NCI-H345 (cell line): ENCODE measurements at places on chromosomes 5 and 9.

DNA sequence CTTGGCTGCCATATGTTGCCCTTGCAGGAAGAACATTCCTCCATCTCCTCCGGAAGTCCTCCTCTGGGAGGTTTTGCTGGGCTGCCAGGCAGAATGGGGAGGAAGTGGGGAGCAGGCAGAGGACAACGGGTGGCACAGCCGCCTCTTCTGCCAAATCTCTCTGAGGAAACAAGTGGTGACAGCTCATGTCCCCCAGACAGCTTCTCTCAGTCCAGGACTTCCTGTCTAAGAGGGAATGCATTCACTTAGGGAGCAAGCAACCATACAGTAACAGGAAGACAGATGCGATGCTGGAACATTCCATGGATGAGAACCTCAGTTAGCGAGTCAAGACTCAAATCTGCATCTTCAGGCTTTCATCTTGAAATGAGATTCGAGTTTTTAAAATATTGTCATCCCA, 701.0 kb downstream of the SEMA5A start:
- no peak for DNase-seq

DNA sequence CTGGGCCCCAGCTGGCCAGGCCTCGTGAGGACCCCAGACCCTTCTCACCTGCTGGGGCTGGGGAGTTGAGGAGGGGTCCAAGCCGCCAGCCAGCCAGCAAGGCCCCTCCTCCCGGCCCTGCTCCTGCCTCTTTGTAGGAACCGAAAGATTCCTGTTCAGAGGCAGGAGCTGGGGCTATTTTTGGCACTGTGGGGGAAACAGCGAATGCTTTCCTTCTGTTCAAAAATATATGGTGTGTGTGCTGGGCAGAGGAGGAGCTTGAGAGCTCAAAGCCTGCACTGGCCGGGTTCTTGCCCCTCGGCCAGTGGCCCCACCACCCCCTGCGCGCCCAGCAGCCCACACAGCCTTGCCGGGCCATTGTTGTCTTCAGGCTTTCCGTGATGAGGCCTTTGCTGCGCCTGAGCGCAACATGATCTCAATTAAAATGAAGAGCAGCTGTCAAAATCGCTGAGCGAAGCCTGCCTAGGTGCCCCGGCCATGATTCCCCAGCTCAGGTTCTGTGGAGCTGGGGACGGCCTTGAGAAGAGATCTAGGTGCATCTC, 13.4 kb downstream of the NCS1 start:
- no peak for DNase-seq

DNA sequence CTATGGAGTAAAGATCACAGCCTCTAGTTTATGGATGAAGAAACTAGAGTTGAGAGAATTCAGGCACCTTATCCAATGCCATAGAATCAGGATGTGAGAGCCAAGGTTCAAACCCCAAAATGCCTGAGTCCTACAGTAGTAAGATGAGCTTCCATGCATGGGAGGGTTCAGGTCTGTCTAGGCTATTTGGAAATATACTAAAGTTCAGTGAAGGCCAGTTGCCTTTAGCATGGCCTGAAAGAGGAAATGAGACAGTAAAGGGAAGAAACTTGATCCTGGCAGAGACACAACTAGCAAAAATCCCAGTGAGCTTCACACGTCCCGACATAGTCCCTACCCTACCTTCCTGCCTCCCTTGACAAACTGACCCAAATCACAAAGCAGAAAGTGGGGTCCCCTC, 317.0 kb downstream of the RASEF start:
- DNase-seq: no peak

GRCh38 chr9:69768716-69769115, 8.9 kb upstream of the PTAR1 start:
- DNase-seq: no peak

DNA sequence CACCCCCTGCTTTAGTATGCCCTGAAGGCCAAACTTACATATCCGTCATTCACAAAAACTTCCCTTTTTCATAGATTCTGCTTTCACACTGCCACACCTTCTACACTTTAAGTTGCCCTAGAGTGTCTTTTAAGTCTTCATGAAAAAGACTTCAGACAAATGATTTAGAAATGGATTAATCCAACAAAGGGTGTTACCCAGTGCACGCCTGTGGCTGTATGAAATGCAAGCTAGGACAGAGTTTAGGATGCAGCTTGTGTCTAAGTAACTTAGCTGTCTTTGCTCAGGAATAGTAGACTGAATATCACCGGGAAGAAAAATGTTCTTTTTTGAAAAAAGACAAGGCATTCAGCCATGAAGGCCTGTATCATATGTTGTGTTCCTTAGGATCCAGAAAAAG, 210.0 kb downstream of the MPDZ start:
- no peak for DNase-seq

DNA sequence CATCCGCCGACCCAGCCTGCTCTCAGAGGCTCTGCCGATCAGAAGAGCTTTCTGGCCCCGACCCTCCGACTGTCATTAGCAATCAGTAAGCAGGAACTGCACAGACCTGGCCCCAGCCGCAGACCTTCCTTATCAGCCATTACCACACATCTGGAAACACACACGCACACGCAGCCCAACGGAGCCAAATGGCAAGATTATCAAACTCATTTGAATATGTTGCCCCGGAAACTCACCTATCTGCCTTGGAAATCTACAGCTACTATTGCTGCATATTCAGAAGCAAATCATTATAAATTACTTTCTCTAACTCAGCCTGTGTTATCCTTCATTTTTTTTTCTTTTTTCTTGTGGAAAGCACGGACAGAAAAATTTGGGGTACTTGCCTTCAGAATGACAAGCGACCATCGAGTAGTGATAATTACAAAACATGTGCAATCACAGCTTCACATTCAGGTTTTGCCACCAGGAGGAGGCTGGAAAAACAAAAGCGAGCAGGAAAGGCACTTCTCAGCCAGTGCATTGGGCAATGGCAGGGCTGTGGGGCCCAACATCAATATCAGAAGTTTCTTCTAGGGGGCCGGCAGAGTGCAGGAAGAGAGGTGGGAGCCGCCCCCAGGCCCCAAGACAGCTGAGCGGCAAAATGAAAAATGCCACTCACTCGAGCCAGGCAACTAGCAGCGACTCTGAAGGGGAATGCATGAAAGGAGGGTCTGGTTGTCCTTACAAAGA, 122.3 kb downstream of the VAV2 start:
- DNase-seq: no peak

- DNase-seq: no peak
Observed at GRCh38 chr5:351921-352245, 30.4 kb downstream of the AHRR start.

- DNase-seq: no peak
Observed at GRCh38 chr9:112422417-112423148, 42.7 kb downstream of the HSDL2 start.

DNA sequence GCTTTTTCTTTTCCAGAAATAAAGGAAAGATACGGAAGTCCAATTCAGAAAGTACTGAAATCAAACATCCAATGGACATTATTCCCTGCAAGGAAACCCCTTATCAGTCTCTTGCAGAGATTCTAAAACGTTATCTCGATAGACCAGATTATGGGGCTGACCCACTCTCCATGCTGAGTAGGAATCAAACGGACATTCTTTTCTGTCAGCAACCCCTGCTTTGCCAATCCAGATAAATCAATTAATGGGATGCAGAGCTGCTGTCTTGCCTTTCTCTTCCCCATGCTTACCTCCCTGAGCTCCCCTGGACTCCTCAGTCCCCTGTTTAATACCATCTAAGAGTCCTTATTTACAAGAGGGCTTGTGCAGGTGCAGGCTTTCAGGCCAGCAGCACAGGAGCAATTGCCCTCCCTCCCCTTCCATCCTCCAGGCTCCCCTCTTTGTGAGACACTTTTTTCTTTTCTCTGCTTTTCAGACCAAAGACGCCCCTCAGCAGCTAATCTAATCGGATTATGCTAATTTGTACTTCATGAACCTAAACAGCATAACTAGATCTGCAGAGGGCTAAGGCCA, 14.2 kb downstream of the TAL2 start:
- no peak for DNase-seq

- DNase-seq: no peak
Observed at GRCh38 chr5:72488756-72489155, 18.5 kb downstream of the ZNF366 start.

DNA sequence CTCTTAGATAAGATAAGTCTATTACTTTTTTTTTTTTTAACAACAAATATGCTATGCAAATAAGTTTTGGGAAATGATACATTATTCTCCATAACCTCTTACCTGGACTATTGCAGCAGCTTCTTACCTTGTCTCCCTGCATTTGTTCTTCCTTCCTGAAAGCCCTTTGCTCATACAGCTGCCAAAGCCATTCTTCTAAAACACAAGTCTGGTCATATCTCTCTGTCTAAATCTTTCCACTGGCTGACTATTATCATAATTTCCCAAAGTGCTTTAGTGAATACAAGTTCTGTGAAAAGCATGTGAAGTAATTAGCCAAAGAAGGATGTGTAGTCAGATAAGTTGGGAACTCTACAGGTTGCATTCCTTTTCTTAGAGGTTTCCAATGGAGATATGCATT, 115.4 kb upstream of the CNTLN start:
- no peak for DNase-seq

DNA sequence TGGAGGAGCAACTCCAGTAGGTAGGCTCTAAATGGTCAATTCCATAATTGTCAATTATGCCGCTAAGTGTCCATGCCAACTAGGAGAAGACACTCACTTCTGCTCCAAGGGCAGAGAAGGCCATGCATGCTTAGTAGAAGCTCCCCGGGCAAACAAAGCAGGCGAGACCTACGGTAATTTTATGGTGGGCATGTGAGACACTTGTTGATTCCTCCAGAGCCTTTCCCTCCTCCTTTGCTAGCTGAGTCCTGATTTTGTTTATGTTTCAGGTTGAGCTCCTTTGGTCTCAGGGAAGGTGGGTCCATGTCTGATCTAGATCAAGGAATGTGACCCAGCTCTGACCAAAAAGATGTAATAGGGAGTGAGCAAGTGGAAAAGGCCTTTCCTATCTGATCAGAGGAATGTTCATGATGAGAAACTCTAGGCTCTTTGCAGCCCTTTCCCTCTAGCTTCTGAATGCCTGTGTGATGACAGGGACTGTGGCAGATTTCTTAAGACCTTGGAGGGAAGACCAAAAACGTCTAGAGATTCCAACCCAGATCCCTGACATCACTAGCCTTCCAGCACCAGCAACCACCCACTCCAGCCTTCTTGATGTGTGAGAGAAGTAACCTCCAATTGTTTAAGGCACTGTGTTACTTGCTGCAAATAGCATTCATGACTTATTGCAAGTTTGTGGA, 7.7 kb upstream of the CPEB4 start:
- DNase-seq: no peak

- no peak for DNase-seq
Observed at GRCh38 chr5:134258896-134259295, 33.0 kb upstream of the PPP2CA start.

DNA sequence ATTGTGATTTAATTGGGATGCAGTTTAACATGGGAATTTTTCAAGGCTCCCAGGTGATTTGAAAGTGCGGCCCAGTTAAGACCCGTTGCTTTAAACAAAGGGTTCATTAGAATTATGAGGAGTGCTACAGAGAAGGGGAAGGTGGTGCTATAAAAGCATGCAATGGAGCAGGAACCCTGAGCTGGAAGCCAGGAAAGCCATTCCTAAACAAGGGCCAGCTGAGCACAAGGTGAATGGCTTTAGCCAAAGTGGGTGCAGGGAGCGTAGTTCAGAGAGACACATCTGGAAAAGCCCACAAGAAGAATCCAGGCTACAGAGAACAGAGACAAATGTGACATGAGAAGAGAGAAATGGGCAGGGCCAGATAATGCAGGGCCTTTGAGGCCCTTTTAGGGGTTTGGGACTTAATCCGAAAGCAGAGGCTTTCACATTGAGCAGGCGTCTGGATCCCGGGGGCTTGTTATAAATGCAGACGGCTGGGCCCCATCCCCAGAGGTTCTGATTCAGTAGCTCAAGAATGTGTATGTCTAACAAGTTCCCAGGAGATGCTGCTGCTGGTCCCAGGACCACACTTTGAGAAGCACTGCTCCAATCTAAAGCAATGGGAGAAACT, 138.1 kb upstream of the WWC1 start:
- DNase-seq: no peak

DNA sequence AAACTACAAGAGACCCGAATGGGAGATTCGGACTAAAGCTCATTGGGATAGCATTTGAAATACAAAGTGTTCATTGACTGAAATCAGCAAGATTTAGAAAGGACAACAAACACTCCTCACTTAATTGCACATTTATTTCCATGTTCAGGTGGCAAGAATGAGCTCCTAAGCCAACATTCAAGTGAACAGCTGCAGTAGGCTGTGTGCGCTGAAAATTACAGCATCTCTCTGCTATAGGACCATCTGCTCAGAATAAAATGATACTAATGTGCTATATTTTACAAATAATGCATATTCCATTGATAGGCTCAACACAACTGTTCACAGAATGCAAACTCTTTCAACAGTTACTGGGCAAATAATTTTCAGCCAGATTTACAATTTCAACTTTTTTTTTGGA, 61.8 kb downstream of the ELAVL2 start:
- no peak for DNase-seq

- DNase-seq: no peak
Observed at GRCh38 chr5:72134226-72134899, 27.1 kb downstream of the MAP1B start.

DNA sequence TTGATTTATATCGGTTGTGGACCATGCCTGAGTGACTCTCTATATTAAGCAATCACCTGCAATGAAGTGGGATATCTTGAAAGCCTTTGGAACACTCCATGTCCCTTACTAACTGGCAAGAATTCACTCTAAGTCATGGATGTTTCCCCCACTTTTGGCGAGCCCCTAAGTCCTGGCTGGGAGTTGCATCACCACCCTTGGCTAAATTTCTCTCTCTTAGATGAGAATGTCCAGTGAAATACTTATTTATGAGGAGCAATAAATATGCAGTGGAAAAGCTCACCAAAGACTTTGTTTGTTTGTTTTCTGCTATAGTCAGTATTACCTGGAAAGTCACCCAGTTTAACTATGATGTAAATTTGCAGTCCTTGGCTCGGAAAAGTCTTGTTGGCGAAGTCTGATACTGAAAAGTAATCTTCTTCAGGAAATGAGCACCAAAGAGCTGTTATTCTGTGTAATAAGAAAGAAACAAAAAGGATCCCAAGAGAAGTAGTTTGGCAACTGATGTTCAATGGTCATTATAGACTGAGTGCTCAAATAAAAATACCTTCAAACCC, 333.8 kb downstream of the DMRT2 start:
- no peak for DNase-seq

DNA sequence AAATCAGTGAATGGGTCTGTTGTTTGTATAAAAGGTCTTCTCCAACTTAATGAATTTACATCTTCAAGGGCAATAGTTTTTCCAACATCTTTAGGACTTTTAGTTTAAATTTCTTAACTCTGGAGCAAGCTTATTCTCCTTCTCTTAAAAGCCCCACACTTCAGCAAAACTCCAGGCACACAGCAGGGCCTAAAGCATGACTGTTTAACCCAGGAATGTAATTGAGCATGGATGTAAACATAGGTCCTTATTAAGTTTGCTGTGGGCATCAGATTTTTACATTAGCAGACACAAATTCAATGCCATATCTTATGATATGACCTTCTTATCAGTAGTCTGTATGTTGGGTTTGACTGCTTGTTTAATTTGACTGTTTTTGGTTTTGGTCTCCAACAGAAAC, 78.9 kb downstream of the ABCA1 start:
- DNase-seq: no peak

- no peak for DNase-seq
Observed at GRCh38 chr9:130470950-130471349, 26.2 kb downstream of the ASS1 start.

GRCh38 chr9:136093346-136093986, 1.6 kb downstream of the NACC2 start:
- DNase-seq: no peak
